ENCODE measurements at places on chromosomes 6 and 20. TPM values are rescaled to one million over a fixed set of nuclear protein-coding genes. Genes with fewer than 3 reads are reported as not detected.

GRCh38 chr6:106617302-106617701 lies 12.0 kb downstream of the RTN4IP1 start:
- H3K4me1 ChIP-seq: peaks cover 65% of the 10 kb centered on the region
- H3K4me3 ChIP-seq: no peak overlapping the region
- no peaks in the 10 kb centered on the region for H3K27me3 ChIP-seq
- peaks cover 12% of the 10 kb centered on the region for H3K36me3 ChIP-seq
- no peak for DNase-seq

DNA sequence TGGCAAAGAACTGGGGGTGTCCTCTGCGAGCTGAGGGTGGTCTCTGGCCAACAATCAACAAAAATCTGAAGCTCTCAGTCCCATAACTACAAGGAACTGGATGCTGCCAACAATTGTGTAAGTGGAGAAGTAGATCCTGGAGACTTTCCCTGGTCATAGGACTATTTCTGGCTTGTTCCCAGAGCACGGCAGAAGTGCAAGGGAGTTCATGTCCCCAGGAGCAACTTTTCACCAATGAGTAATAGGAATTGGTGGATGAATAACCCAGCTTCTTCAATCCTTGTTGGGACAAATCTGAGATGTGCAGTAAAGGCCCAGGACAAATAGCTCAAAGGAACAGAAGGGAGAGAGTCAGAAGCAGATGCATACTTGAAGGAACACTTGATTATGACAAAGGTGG lies 95.5 kb downstream of the QRSL1 start:
- no peak overlapping the region for H3K27ac ChIP-seq
- no peak for DNase-seq
- no peak overlapping the region for H3K4me3 ChIP-seq

KIF13A gene
- 27.8 TPM for total RNA-seq

CGAS gene
- total RNA-seq: 6.4 TPM

DNA sequence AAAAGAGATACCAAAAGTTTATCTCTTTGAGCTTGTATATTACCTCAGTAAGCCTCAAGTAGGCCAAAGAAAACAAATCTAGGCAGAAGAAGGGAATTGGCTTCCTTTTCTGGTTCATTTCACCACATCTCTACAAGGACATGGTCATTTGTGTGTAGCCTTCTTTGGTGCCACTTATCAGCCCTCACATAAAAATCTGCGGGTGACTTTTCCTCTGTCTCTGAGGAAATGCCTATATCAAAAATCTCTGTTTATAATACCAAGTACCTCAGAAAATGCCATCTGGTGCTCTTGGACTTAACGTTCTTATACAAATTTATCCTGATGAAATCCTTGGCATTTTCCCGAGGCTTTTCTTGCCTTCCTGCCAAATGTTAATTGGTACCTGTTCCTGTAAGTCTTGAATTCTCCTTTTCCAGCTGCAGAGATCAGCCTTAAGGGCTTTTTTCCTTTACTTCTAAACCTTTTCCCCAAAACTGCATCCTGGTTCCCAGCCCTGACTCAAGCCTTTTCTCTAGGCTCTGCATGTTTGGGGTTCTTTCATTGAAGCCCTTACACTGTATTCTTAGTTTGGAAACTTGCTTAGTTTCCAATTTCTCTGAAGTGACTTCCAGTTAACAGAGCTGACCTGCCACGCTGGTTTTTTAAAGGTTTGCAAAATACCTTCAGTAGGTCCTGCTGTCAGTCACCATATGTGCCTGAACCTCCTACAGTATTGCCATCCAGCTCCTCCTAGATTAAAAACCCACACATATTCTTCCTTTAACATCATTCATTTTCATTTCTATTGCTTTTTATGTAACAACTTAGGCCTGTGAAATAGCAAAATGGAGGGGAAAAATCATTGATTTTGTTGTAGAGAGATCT lies 191.2 kb upstream of the PREP start:
- H3K4me3 ChIP-seq: no peak overlapping the region
- H3K36me3 ChIP-seq: no peaks in the 10 kb centered on the region
- DNase-seq: no peak
- H3K4me1 ChIP-seq: peaks cover 26% of the 10 kb centered on the region
- no peaks in the 10 kb centered on the region for H3K27me3 ChIP-seq

DNA sequence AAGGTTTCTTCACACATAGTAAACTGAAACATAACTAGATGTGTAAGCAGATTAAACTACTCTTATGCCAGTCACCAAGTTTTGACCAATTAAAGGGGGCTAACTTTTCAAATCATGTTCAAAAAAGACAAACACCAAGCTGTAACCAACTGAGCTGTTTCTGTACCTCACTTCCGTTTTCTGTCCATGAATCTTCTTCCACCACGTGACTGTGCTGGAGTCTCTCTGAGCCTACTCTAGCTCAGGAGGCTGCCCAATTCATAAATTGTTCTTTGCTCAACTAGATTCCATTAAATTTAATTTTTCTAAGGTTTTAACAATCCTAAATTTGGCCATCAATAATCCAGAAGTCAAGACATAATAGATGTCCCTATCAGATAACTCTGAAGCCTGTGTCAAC lies 229.4 kb downstream of the FNDC1 start:
- H3K36me3 ChIP-seq: 0 out of 2 replicates have a peak, but pooled peaks cover 3% of the 10 kb centered on the region
- no peaks in the 10 kb centered on the region for H3K27me3 ChIP-seq
- DNase-seq: no peak
- no peaks in the 10 kb centered on the region for H3K4me1 ChIP-seq

GRCh38 chr20:38222231-38222922 lies 38.2 kb downstream of the KIAA1755 start:
- H3K27ac ChIP-seq: no peak overlapping the region
- DNase-seq: peak; percentile 90
- H3K4me1 ChIP-seq: peaks cover 2% of the 10 kb centered on the region

DNA sequence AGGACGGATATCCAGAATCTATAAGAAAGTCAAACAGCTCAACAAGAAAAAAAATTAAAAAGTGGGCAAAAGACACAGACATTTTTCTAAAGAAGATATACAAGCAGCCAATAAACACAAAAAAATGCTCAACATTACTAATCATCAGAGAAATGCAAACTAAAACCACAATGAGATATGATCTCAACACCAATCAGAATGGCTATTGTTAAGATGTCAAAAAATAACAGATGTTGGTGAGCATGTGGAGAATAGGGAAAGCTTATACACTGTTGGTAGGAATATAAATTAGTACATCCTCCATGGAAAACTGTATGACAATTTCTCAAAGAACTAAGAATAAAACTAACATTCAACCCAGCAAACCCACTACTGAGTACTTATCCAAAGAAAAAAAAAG lies 23.3 kb upstream of the OSTM1 start:
- H3K27me3 ChIP-seq: no peaks in the 10 kb centered on the region
- no peak for DNase-seq
- no peaks in the 10 kb centered on the region for H3K36me3 ChIP-seq
- H3K4me3 ChIP-seq: no peak overlapping the region
- no peak overlapping the region for H3K27ac ChIP-seq

SNAP25 gene
- 0.41 TPM for total RNA-seq

FOXQ1 gene
- total RNA-seq: 0.35 TPM

BANF2 gene
- not detected for total RNA-seq
